ENCODE measurements at places on chromosomes 2 and 18.

GRCh38 chr2:217611626-217612127, 391.1 kb downstream of the TNS1 start:
- no peak for DNase-seq

DNA sequence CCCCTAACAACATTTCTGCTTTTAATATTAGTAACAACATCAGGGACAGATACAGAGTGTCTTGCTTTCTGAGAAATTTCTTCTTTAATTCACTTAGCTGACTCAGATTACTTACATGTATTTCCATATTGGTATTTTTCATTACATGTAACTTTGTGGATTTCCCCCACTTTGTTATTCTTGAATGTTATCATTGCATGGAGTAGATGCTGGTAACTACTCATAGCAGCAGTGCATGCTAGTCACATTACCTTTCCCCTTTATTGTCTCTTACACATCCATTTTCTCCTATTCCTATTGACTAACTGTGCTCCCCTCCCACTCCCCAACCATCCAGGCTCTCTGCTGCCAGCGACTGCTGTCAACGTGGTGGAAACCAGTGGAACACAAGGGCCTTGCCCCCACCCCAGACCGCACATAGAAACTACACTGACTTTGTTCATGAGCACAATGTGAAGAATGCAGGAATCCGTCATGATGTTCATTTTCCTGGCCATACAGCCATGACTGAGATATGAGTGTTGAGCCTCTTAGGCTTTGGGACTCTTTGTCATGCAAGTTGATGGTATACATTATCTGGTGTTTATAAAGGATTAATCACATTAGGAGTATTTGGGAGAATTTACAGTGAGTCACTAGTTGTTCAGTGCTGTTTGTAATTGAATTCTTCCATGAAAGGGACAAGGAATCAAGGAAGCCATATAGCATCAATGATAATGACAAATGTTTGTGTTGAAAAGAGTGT, 91.0 kb downstream of the EPB41L5 start:
- DNase-seq: no peak

DNA sequence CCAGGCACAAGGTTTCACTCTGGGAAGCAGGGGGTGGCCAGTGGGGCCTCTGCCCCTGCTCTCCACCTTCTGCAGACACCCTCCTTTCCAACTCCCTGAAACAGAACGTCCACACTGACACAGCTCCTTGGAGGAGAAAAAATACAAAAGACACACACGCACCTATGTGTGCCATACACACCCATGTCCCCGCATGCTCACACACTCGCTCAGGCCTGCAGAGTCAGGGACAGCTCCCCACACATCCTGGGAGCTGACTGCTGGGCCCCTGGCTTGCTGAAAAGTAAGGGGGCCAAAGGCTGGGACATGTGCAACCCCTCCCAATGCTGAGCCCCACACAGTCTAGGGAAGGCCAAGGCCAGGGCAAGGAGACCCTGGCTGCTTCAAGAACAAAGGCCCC, 200.5 kb downstream of the TNS1 start:
- DNase-seq: no peak

DNA sequence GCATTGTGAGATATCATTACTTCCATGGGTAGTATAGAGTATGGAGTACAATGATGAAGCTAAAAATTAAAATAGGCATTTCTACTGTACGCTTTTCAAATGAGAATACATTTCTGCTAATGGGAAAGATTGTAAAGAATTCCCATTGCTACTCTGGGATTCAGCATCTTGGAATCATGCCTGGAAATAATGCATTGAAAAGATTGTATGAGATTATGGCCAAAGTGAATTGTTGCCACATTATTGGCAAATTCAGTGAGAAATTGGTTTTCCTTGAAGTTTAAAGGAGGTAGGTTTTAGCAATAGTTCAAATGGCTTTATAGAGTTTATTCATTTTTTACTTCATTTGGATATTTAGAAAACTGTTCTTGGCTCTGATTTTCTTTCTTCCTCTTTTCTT, 157.9 kb downstream of the GULP1 start:
- DNase-seq: no peak

DNA sequence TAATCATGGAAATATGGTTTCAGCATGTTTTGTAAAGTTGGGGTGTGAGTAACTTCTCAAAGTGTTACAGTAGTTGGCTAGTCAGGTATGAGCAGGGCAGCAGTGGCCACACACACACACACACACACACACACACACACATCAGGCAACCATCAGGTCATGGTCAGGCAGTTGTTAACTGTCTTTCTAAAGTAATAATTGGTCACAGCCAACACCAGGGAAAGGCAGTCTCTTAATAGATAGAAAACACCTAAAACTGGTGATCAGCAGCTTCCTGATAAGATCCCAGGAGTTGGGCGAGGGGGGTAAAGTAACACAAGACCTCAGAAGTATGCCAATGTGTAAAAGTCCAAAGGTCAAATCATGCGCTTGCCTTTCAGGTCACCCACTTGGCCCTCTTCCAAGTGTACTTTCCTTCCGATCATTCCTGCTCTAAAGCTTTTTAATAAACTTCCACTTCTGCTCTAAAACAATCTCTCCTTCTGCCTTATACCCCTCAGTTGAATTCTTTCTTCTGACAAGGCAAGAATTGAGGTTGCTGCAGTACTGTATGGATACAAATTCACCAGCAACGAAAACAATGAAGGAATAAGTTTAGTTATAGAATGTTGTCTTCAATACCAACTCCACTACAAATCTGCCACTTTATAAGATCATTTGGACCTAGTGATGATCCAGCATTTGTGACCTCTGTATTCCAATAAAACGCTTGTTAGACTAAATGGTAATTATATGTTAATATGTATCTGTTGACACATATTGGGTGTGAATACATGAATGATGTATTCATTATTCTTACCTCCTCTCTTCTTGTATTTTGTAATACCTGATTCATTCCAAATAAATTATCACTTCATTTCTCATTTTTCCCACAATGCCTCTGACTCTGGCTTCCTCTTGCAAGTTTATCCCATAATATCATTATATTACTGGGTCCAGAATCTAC, 254.3 kb downstream of the METTL4 start:
- no peak for DNase-seq

DNA sequence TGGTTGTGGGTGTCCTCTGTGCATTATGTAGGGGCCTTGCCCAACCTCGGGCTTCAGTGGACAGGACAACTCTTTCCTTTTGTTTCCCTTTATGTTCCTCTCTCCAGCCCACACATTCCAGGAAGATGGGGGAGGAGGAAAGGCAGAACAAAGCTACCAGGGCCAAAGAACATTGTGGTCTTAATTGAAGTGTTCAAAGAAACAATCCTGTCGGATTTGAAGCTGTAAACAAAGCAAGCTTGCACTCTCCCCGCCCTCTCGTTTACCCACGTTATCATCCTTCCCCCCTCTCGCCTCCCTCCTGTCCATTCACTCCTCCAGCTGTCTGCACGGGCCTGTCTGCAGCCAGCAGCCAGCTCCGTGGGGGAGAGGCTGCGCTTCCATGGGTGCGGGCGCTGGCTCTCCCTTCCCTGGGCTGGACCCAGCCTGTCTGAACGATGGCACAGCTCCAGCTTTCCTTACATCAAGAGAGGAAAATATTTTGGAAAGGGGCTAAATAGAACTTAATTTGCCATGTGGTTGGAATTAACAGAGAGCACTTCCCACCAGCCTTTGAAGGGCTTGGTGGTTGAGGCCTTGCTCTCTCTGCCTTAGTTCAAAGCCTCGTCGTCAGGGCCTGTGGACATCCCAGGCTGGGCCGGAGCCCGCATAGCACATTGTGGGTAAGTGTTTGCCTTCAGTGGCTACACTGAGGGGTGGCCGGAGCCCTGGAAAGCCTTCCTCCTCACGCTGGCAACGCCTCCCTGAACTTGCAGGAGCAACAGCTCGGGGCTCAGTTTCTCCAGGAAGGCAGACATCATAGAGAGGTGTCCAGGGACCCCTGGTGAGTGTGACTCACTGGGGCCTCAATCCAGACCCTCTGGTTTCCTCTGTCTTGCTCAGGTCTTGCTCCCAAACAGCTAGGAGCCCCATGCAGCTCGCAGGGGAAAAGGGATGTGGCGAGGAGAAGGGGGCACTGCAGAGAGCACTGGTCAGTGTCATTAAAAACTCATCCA, 60.6 kb upstream of the HS6ST1 start:
- DNase-seq: no peak

GRCh38 chr2:33014268-33014667, 67.5 kb downstream of the LTBP1 start:
- DNase-seq: no peak

DNA sequence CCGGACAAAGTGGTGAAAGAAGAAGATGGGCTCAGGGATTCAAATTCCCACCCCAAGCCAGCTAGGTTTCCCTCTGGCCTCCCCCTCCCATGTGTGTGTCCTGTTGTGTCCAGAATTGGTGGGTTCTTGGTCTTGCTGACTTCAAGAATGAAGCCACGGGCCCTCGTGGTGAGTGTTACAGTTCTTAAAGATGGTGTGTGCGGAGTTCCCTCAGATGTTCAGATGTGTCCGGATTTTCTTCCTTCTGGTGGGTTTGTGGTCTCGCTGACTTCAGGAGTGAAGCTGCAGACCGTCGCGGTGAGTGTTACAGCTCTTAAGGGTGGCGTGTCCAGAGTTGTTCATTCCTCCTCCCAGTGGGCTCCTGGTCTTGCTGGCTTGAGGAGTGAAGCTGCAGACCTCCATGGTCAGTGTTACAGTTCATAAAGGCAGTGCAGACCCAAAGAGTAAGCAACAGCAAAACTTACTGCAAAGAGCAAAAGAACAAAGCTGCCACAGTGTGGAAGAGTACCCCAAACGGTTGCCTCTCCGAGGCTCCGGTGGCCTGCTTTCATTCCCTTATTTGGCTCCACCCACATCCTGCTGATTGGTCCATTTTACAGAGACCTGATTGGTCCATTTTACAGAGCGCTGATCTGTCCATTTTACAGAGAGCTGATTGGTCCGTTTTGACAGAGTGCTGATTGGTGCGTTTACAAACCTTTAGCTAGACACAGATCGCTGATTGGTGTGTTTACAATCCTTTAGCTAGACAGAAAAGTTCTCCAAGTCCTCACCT, 37.7 kb upstream of the KLF11 start:
- DNase-seq: no peak

DNA sequence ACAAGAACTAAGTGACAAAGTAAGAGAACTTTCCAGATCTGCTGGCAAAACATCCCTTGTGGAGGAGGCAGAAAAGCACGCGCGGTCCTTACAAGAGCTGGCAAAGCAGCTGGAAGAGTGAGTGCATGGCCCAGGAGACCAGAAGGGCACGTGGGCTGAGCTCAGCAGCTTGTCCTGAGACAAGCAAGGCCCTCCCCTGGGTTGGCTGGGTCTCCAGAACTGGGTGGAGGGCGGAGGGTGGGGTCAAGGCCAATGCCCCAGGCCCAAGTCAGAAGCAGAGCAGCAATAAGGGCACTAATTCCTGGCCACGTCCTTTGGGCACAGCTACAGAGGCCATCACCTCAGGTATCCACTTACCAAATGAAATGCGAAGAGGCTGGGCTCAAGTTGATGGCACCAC, 110.6 kb upstream of the TTC39C start:
- DNase-seq: no peak

GRCh38 chr2:237097911-237098702, 12.4 kb downstream of the COPS8 start:
- no peak for DNase-seq

All from suppressor macrophage treated with lipopolysaccharide for 4 hours (primary cell).